SK-N-SH (cell line): ENCODE measurements at places on chromosomes 2 and 18.

DNA sequence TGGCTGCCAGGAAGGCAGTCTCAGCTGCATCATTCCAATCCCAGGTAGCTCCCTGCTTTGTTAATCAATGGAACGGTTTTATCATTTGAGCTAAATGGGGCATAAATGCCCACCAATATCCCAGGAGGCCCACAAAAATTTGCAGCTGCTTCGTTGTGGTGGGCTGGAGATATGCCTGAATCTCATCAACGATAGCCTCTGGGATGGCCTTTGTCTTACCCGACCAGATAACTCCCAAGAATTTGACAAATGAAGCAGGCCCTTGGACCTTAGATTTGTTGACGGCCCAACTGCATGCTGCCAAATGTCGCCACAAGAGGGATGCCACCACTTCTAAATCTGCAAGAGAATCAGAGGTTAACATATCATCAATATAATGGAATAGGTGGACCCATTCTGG is 236.4 kb downstream of the MBD5 start:
- DNase-seq = no peak

GRCh38 chr2:74540291-74540690 is 10.6 kb downstream of the HTRA2 start:
- DNase-seq = no peak

DNA sequence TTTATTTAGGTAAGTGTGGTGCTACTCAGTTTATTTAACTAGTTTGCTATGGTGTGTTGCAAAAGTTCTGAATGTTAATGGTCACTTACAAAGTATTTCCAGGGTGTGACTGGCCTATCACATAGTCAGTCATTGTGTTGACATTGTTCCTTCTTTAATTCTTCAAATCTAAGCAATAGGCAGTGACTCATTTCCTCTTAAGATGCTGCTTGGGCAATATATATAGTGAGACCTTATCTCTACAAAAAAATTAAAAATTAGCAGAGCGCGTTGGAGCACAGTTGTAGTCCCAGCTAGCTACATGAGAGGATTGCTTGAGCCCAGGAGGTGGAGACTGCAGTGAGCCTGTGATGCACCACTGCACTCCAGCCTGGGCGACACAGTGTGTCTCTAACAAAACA is 5.8 kb upstream of the CCDC88A start:
- DNase-seq = no peak

DNA sequence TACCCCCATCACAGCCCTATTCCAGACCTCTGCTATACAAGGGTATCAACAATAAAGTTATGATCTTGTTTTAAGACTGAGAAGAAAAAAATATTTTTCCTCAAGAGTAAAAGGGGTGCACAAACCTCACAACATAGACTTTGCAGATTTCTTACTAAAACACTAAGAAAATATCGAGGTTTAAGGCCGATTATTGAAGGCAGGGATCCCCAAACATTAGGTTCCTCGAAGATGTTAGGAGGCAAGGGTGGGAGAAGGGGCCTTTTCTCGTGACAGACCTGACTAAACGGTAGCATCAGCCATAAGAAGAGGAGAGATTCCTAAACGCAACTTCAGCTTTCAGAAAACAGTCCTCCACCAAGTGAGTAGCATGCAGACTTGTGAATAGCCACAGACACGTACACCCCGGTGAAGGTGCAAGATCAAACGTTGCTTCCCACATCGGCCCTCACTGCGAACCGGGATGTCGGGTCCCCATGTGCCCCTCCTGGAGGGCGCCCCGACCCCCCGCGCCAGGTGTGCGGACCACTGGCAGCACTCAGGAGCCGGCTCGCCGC is 678 bp downstream of the PIAS2 start:
- peak; percentile 34 for DNase-seq

DNA sequence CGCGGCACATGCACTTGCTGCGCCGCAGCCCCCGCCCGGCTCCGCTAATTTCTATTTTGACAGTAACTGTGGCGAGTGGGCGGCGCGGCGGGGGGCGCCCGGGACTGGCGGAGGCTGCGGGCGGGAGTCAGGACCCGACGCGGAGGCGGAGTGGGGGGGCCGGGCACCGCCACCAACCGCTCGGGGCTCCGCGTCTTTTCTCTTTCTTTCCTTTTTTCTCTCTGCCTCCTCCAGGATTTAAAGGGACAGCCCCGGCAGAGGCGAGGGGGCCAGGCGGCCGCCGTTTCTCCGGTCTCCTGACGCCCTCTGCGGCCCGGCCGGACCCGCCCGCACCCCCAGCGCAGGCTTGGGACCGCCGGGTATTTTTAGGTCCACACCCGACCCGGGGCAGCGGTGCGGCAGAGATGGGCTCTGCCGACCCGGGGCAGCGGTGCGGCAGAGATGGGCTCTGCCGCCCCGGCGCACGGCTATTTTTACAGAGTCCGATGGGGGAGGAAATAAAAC is 460 bp upstream of the ZBTB7C start:
- peak; percentile 71 for DNase-seq

DNA sequence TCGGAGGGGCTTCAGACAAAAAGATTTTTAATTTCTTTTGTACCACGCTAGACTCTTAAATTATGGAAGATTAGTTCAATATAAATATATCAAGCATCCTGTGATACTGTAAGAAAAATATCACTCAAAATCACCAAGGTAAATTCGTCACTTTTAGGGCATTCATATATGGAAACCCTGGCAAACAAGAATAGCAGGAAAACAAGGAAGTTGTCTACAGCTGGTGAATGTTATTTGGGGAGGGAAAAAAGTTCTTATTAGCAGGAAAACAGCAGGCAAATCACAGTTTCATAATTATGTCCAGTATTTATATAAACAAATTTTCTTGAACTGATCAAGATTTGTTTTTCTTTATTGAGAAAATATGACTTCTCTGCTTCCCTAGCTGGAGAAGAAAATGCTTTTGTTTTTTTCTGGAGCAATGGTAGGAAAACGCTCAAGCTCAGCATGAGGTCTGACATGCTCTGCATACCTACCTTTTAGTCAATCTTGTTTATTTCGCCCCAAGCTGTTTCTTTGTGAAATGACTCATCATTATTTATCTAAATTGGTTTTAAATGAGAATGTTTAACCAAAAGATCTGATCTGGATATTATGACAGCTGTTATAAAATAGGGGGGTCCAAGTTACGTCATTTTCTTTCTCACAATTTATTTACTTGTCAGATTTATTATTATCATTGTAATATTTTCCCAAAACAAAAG is 14.7 kb downstream of the LINC00305 start:
- no peak for DNase-seq

- no peak for DNase-seq
These were observed 105.8 kb downstream of the PLB1 start for GRCh38 chr2:28601616-28602015.

DNA sequence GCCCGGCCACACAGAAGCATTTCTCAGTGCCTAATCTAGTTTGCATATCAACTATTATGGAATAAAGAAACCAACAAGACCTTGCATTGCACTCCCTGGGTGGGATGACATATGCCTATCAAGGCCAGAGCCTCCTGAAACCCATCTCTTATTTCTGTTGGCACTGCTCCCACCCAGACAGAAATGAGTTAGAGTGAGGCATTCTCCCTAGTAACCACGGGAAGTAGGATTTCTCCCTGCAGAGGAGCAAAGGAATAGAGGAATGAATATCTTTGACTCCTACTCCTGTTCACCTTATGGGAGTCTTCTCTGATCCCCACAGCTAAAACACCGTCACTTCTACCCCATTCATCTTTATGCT is 24.2 kb upstream of the SCYGR1 start:
- no peak for DNase-seq

DNA sequence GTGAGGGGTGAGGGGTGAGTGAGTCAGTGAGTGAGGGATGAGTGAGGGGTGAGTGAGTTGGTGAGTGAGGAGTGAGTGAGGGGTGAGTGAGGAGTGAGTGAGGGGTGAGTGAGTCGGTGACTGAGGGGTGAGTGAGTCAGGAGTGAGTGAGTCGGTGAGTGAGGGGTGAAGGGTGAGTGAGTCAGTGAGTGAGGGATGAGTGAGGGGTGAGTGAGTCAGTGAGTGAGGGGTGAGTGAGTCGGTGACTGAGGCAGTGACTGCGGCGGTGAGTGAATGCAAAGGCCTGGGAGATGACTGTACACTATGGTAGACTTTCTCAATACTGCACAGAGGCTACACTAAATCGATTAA is 16.6 kb downstream of the THAP4 start:
- no peak for DNase-seq

DNA sequence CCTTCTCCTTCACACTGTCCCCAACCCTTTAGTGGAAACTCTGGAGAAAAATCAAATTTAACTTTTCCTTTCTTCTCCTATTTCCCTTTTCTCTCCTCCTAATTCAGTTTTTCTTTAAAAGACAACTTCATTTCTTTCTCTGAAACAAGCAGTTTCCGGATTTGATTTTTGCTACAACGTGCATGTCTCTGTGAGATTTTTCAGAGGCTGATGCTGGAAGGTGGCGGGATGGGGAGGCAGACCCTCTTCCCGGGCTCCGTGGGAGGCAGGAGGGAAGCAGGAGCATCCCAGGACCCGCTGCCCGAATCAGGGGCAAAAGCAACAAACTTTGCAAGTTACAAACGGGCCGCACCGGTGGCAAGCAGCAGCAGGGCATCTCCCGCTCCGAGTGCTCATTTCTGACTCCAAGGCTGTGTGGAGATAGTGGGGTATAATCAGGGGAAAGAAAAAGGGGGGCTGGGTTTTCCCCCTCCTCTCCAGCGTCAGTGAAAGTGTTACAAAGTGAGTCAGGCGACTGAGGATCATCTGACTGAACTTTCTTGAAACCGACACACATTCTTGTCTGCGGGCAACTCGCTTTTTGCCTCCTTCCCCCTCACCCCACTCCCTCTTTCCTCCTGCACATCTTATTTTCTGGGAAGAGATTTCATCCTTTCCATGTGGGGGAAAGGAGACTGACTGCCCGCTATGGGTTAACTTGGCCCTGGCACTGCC is 6.4 kb downstream of the ZEB2 start:
- no peak for DNase-seq

DNA sequence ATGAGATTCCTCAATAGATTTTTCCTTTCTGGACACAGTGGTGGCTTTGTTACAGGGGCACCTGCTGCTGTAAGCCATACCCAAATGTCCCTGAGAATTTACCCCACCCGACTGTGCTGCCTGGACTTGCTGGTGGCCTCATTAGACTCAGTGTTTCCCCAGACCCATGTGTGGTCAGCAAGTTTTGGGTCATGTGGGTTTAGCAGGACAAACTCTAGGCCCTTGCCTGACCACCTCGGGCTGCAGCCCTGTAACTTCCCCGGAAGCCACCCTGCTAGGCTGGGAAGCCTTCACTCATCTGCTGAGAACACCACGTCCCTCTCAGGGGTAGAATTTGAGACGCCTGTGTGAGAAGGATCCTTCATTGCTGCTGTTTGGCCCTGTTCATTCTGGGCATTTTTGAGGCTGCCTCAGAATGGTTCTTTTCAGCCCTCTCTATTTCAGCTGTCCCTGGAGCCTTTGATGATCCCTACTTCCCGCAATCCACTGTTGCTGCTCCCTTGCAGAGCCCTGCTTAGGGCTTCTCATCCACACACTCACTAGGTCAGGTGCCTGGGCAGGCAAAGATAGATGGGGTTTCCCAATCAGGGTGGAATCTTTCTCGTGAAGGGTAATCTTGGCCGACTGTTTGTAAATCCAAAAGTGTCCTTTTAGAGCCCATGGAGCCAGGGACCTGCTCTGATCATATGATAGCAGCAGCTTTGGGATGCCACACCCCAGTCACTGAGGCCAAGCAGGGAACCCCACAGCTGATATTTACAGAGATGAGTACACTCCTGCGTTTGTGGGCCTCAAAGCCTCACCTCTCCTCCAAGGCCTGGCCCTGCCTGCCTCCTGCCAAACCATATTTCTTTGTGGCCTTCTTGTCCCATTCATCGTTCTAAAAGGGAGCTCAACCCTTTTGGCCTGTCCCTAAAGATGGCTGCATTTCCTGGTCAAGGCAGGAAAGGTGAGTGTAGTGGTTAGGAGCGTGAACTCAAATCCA is 6.7 kb downstream of the EHD3 start:
- no peak for DNase-seq

GRCh38 chr2:46984040-46984439 is 68.4 kb upstream of the MCFD2 start:
- no peak for DNase-seq

DNA sequence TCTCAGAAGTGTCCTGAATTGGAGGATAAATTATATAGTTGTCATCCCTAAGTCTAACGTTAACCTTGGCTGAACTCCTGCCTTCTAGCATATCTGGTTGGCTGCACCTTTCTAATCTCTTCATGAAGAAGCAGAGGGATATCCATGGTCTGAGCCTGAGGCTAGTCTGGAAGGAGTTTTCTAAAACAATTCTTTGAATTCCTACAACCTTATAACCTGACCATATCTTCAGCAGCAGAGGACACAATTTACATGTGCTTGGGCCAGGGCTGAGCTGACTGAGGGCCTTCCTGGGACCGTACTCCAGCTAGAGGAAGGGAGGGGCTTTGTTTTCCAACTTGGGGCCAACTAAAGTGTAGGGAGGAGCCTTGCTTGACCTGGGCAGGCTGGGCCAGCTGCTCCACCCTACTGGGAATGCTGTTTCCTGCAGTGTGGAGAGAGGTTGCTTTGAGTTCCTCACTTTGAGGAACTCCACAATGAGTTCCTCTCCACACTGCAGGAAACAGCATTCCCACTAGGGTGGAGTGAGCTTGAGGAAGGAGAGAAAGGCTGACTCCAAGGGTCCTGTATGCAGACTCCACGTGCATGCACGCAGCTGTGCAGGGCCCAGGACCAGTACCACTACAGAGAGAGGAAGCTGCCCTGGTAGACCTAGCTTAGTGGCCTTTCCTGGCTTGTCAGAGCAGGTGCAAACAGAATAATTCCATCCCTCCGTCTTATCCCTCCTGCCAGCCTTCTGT is 19.6 kb downstream of the CEP68 start:
- DNase-seq = no peak

DNA sequence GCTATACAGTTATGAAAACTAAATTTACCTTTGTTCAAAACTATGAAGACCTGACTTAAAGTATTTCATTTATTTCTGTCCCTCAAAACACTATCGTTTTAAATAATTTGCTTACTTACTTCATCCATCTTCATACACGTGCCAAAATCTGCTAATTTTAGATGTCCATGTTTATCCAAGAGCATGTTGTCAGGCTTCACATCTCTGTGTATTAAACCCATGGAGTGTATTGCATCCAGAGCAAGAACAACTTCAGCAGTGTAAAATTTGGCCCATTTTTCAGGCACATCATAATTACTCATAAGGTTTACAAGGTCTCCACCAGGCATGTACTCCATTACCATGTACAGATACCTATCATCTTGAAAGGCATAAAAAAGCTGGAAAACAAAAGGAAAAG is 80.3 kb downstream of the SLC66A3 start:
- DNase-seq = no peak

DNA sequence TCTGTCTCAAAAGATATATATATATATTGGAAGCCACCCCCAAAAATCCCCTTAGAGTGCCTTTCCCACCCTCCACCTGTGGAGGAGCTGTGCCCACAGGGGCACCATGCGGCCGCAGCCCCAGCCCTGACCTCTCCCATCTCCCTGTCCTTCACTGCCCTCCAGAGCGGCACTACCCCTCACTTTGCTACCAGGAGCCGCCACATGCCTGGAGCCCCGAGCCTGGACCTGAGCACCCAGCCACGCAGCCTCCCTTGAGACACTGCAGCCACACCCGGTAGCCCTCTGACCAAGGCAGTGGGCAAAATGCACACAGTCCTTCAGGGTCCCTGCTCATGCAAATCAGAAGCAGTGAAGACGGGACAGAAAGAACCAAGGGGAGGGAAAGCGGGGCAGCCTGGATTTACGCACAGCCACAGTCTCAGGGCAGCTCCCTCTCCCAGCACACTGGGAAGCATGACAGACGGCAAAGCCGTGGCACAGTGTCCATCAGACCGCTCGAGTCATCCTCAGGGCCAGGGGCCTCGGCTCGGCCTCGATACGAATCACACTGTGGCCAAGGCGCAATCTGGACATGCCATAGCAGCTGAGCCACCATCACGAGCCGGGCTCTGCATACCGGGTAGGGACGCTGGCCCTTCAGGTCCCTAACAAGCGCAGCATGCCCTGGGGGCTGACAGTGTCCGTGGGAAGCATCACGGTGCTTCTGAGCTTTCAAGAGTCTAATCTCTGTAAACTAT is 10.1 kb downstream of the HDAC4 start:
- DNase-seq = peak; percentile 30
